ENCODE measurements at places on chromosomes 3 and 15.

GRCh38 chr3:181896605-181897004 is 184.9 kb downstream of the SOX2 start:
- no peak for DNase-seq

DNA sequence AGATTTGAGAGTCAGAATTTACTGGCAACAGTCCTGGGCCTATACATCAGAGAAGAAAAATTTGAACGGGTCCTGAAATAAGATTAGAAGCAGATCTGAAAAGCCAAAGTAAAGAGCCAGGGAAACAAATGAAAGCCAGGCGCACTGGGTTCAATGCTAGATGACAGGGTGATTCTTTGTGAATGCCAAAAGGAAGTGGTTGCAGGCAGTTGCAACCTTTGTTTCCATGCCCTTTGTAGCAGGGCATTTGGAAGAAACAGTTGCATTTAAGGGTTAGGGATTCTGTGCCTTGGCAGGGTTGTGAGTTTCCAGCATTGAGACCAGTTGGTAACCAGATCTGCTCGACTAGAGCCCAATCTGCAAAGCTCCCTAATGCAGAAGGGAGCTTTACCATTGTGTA is 36.4 kb upstream of the MTHFS start:
- DNase-seq, result no peak

DNA sequence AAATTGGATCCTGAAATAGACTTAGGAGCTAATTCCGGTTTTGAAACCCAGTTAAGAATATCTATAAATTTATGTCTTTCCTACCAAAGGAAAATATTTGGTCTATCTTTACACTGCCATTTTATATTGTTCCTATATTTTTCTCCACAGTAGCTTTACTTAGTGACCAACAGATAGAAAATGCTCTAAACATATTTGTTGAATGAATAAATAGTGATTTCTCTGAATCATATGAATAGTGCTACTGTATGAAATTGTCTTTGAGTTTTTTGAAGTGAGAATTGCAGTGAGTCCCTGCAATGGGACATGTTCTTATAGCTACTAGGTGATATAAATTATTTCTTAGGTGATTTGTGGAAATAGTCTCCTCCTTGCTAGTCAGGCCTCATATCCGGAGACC is 18.5 kb upstream of the EID1 start:
- DNase-seq, result peak; percentile 38

DNA sequence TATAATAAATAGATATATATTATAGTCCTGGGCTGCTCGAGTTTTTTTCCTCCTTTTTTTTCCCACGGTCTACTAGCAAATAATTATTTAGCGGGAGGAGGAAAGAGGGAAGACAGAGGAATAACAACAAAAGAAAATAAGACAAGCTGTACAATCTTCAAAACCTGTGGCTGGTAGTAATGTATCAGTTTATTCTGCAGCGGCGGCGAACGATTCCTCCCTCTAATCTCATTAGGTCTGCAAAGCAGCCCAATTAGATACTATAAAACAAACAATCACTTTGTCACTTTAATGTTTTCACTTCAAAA is 390 bp upstream of the TLE3 start:
- DNase-seq, result no peak

GRCh38 chr3:67018105-67018788 is 20.1 kb downstream of the KBTBD8 start:
- DNase-seq, result peak; percentile 13

GRCh38 chr3:60812502-60812901 is 438.8 kb downstream of the FHIT start:
- peak; percentile 1 for DNase-seq

DNA sequence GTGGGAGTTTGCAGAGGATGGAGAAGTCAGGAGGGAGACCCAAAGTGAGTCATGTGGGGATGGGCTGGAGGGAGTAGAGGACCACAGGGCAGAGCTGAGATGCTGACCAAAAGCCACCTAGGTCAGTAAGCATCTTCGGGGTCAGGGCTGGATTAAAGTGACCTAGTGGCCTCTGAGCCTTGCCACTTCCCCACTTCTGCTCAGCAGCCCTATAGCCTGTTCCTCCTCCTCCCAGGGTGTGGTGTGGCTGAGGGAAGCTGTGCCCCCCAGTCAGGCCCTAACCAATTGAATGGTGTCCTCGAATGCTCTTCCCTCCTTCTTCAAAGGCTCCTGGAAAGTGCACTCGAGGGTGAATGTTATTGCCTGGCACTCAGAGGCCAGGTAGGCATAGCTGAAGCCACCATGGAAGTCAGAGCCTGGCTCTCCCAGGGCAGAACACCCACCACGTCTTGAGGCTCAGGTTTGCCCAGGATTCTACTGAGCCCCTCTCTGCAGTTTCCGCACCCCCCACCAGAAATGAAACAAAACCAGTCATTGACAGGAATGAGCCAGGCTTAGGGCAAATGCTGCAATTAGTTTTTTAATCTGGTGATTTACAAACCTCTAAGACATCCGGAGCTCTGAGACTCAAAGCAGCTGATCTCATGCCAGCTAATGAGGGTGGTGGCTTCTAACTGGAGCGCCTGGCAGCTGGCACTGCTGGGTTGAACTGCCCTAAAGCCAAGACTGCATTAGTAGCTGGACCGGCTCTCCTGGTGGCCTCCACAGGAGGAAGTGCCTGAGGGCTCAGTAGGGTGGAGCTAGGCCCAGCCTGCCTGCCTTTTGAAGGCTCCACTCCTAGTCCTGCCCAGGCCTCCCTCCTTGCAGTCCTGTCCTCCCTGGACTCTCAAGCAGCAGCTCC is 26.0 kb upstream of the VIPR1 start:
- peak; percentile 11 for DNase-seq

DNA sequence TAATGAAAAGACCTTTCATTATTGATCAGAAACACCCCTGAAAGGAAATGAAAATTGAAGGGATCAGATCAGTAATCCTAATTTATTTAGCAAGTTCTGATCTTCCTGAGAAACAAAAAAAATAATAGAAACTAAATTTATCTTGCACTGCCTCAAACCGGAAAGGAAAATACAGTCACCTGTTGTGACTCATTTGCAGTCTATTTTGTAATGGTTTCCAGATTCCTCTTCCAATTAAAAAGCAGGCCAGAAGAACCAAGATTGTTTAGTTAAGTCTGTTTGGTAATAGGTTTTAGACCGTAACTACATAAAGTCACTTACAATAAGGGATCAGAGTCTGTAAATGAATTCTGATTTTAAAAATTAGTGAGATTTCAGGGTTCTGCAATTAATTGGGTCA is 49.7 kb upstream of the ATOSA start:
- DNase-seq, result peak; percentile 73

- no peak for DNase-seq
Measured at GRCh38 chr3:103690536-103690935, 1255.7 kb downstream of the ZPLD1 start.

DNA sequence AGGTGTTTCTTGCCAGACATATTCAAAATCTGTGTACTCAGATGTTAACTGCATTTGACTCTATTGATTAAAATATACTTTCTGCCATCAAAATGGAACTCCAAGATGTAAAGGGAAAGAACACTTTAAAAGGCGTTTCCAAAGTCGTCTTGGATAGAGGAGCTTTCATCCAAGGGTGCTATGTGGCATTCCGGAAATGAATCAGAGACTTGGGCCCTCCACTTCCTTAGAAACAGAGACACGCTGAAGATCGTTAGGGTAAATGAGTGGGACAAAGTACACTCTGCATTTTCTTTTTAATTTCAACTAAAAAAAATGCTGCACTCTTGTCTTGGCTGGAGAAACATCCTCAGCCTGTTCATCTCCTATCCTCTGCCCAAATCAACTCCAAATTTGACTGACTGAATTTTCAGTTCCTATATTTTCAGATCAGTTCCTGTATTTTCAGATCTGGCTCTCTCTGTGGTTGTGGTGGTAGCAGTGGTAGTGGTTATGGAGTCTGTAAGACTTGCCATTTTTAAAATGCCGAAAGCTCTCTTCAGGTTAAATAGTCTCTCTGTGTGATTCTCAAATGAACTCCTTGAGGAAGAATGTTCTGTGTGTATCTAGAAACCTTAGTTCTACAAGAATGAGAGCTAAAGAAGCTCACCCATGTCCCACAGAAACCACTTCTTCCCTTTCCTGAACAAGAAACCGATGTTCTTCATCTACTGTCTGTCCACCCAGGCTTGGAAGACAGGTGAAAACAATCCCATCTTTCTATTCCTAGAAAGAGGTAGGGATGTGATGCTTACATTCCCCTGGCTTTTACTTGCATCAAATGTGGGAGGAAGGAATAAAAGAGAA is 156.8 kb upstream of the ICE2 start:
- peak; percentile 1 for DNase-seq

GRCh38 chr15:39299486-39300267 is 281.2 kb upstream of the THBS1 start:
- peak; percentile 56 for DNase-seq

DNA sequence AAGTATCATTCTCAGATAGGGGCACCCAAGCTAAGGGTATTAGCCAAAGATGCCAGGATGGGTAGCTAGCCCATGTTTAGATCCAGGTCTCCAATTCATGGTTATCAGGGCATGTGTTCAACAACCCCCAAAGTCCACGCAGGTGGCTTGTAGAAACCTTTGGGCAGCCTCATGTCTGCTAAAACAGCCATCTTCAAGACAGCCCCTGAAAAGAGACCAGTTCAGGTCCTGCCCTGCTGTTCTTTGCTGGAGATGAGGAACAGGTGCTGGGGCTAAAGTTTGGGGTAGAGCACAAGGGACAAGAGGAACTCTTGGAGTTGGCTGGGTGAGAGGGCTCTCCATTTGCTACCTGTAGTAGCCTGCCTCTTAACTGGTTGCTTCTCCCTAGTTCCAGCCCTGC is 4.6 kb downstream of the PPM1M start:
- no peak for DNase-seq

DNA sequence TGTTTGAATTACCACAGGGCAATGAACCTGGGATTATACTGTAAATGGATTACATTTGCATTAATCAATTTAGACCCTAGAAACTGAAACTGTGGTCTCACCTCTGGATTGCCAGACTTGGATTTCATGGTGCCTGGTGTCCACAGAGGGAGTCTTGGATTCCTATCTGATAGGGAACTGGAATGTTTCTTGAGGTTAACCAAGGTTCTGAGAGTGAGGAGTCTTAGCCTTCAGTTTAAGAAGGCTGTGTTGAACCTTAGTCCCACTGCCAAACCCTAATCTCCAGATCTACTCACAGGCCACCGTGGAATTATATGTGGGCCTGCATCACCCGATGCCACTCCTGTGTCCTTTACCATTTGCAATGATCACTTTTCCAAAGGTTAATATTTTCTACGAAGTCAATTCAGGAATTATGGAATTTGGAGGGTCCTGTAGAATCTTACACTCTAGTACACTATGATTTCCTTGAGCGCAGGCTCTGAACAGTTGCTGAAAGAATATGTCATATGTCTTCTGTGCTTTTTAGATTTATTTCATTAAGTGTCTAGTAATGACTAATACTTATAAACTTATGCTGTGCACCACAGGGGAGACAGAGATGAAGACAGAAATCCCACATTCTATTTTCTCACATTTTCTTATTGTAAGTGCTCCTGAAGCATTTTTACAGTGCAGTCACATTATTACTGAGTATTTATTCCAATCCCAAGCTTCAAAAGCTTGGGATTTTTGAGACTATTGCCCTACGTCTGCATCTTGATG is 87.9 kb downstream of the EFL1 start:
- DNase-seq, result peak; percentile 48

GRCh38 chr3:87461443-87461842 is 185.1 kb upstream of the POU1F1 start:
- no peak for DNase-seq

GRCh38 chr3:128343287-128344051 is 123.2 kb downstream of the DNAJB8 start:
- peak; percentile 74 for DNase-seq

DNA sequence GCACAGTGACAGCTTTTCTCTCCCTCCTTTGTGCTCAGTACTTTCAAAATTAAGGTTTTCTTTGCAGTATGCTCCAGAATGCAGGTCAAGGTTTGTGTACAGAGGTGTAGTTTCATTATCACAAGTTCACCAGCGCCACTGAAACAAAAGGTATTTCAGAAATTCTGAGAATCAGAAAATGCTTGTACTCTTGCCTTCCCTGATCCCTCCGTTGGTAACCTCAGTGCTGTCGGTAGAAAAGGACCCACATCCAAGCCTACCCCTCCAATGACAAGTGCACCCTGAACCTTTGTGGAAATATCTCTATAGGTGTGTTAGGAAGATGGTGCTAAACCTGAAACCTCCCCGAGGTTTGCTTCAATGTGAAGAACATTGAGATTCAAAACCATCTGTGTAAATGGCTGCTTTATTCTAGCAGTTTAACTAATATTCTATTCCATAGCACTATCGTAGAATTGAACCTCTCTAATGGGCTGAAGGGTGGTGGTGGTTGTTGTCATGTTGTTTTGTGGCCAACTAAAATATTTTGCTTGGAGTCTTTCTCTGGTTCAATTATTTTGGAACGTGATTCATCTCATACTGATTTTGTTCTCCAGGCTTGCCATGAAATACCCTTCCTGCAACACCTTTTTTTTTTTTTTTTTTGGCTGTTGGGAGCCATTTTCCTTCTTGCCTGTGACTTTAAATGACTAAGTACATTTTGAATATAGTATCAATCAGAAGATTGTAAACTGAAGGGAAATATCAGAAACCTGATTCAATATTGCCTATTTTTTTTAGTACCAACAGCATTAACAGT is 20.7 kb downstream of the ZBTB38 start:
- DNase-seq, result peak; percentile 55

All from EH (cell line).